ENCODE measurements at places on chromosomes 11 and 22.

DNA sequence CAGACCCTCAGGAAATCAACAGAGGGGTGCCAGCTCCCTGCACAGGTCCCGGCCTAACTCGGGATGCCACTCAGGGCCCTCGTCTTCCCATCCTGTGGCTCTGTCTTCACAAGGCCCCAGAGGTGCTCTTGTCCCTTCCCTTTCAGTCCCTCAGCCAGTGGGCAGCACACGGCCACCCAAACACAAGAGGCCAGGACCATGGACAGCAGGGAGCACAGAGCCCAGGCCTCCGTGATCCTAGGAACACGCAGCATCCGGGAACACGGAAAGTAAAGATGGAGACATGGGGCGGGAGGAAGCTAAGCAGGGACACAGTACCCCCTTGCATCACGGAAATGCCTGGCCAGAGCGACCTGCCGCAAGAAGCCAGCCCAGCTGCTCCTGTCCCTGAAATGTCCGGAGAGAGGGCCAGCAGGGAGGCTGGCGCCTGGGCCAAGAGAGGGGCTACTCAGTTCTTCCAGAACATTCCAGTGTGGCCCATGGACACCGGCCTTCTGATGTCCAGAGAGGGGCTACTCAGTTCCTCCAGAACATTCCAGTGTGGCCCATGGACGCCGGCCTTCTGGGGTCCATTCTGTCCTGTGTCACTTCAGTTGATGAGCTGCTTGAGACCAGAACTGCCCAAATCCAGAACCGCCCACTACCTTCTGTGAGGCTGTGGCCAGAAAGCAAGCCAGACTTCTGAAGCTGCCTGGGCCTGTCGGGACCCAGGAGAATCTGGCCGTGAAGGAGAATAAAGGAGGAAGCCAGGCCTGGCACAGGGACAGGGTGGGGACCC, 274.0 kb downstream of the BRD1 start:
- H3K4me3 ChIP-seq, result no peak overlapping the region
- no peak overlapping the region for H3K27ac ChIP-seq
- no peak for DNase-seq
- H3K4me1 ChIP-seq, result no peaks in the 10 kb centered on the region
- H3K27me3 ChIP-seq, result no peaks in the 10 kb centered on the region

GRCh38 chr11:89184021-89184420, 6.3 kb downstream of the TYR start:
- H3K4me3 ChIP-seq, result no peak overlapping the region
- no peaks in the 10 kb centered on the region for H3K27me3 ChIP-seq
- no peak overlapping the region for H3K27ac ChIP-seq
- no peaks in the 10 kb centered on the region for H3K36me3 ChIP-seq

DNA sequence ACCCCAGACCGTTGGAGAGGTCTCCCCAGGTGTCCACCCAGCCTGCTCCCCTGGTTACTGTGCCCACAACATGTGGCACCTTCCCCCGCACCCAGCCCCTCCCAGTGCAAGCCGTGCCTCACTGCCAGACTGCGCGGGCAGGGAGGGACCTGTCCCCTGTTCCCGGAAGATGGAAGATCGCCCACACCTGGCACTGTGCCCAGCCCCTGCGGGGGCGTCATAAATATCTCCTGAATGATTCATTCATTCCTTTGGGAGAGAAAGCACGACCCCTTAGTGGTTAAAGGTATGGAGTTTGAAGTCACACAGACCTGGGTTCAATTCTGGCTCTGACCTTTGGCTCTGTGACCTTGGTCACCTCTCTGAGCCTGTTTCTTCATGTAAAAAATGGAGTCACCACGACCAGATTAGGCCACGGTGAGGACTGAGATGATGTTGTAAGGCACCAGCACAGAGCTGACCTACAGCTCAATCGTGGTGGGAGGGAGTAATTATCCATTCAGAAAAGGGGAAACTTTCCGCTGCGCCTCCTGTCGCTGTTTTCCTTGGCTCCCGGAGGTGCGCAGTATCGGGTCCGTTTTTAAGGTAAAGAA, 497 bp upstream of the SYT12 start:
- H3K27me3 ChIP-seq, result no peaks in the 10 kb centered on the region
- no peak overlapping the region for H3K27ac ChIP-seq
- no peaks in the 10 kb centered on the region for H3K4me1 ChIP-seq
- H3K4me3 ChIP-seq, result no peak overlapping the region
- DNase-seq, result peak; percentile 48

GRCh38 chr11:118047749-118048148, 29.1 kb upstream of the TMPRSS4 start:
- DNase-seq, result no peak
- no peaks in the 10 kb centered on the region for H3K4me1 ChIP-seq
- no peaks in the 10 kb centered on the region for H3K27me3 ChIP-seq
- H3K4me3 ChIP-seq, result no peak overlapping the region
- H3K27ac ChIP-seq, result no peak overlapping the region
- no peaks in the 10 kb centered on the region for H3K36me3 ChIP-seq

DNA sequence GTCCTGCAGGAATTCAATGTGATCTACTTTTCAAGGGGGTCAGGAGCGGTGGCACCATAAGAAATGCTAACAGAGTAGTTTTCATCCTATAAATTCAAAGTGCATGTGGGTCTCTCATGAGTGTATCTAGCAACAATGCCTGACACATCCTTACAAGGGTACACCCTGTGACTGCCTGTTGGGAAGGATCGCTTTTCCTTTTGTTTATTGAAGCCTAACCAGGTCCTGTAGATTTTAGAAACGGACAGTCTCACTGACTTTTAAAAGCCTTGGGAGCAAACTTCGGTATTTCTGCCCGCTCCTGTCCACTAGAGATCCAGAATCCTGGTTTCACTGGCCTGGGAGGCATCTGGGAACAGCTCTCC, 102.4 kb downstream of the MICAL2 start:
- H3K4me3 ChIP-seq, result no peak overlapping the region
- no peaks in the 10 kb centered on the region for H3K27me3 ChIP-seq
- H3K4me1 ChIP-seq, result peaks cover 21% of the 10 kb centered on the region

GRCh38 chr11:78354408-78355308, 63.0 kb downstream of the GAB2 start:
- no peak overlapping the region for H3K27ac ChIP-seq
- H3K4me3 ChIP-seq, result no peak overlapping the region
- H3K27me3 ChIP-seq, result no peaks in the 10 kb centered on the region
- H3K4me1 ChIP-seq, result no peaks in the 10 kb centered on the region

DNA sequence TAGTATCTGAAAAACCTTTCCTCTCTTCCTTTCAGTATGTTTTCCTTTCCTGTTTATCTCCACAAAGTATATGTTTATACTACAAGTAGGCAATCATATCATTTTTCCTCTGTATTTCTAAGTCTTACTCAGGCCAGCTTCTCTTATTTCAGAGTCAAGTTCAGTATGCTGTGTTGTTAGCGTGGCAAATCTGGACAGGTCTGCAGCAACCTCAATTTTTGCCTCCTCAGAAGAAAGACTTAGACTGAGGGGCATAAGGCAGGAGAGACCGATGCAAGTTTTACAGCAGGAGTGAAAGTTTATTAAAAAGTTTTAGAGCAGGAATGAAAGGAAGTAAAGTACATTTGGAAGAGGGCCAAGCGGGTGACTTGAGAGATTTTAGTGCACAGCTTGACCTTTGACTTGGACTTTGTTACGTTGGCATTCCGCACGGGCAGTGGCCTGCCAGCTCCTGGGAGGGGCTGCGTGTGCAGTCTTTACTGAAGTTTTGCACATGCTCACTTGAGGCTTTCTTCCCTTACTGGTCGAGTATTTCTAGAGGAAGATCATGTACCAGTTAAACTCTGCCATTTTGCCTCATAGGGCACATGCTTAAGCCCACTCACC, 343.2 kb downstream of the NTM start:
- H3K36me3 ChIP-seq, result no peaks in the 10 kb centered on the region
- H3K4me3 ChIP-seq, result no peak overlapping the region
- no peak overlapping the region for H3K27ac ChIP-seq
- H3K4me1 ChIP-seq, result no peaks in the 10 kb centered on the region

DNA sequence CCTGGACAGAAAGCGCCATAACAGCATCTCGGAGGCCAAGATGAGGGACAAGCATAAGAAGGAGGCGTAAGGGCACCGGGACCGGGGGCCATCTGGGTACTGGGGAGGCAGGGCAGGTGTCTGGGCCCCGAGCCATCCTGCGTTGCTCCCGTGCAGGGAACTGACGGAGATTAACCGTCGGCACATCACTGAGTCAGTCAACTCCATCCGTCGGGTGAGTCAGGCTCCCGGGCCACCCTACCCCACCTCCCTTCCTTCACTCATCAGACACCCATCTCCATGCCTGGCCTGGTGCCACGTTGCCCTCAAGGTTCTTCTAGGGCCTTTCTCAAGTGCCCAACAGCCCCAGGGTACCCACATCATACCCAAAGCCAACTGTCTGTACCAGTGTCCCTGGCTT, 15.0 kb downstream of the PLCB3 start:
- peaks cover 5% of the 10 kb centered on the region for H3K4me1 ChIP-seq
- H3K4me3 ChIP-seq, result no peak overlapping the region
- DNase-seq, result peak; percentile 74
- H3K27me3 ChIP-seq, result no peaks in the 10 kb centered on the region
- H3K27ac ChIP-seq, result no peak overlapping the region
- H3K36me3 ChIP-seq, result no peaks in the 10 kb centered on the region

DNA sequence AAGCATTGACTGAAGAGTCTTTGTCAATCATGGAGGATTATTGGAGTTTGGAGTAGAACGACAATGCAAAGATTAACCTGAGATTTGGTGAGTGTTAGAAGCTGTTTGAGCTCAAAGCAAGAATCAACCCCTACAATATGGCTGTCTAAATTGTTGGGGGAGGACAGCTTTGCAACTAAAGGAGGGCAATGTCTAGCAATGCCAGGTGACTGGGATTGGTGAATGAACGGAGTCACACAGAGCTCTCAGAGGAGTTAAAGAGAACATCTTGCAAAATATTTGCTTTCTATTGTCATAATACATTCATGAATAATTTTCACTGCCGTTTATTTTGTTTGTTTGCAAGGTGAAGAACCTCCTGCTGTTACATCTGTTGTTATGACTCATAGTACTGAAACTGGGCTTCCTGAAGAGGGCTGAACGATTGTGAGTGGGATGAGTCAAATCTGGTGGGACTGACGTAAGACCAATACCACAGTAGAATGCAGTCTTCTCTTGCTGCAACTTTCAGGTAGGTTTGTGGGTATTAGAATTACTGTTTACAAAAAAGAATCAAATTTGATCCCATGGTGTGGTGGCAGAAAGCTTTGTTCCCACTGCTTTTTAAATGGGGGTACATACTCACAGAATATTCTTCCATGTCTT, 281.9 kb downstream of the CADM1 start:
- no peaks in the 10 kb centered on the region for H3K27me3 ChIP-seq
- no peak for DNase-seq
- H3K4me3 ChIP-seq, result no peak overlapping the region
- no peaks in the 10 kb centered on the region for H3K36me3 ChIP-seq
- no peak overlapping the region for H3K27ac ChIP-seq

DNA sequence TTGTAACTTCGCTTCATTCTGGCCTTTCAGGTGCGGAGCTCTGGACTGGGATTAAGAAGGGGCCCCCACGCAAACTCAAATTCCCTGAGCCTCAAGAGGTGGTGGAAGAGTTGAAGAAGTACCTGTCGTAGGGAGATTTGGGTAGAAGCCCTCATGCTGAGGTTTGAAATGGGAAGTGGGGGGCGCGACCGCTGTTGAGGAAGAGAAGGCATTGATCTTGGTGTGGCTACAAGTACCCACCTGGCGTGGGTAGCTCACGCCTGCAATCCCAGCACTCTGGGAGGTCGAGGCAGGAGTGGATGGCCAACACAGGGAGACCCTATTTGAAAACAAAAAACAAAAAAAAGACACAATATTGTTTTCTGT, 779 bp downstream of the SELENOH start:
- H3K4me3 ChIP-seq, result peak overlapping the region; percentile 88
- H3K4me1 ChIP-seq, result peaks cover 10% of the 10 kb centered on the region
- DNase-seq, result no peak
- no peaks in the 10 kb centered on the region for H3K27me3 ChIP-seq
- peaks cover 21% of the 10 kb centered on the region for H3K36me3 ChIP-seq
